ENCODE measurements at places on chromosomes 13 and 19.

DNA sequence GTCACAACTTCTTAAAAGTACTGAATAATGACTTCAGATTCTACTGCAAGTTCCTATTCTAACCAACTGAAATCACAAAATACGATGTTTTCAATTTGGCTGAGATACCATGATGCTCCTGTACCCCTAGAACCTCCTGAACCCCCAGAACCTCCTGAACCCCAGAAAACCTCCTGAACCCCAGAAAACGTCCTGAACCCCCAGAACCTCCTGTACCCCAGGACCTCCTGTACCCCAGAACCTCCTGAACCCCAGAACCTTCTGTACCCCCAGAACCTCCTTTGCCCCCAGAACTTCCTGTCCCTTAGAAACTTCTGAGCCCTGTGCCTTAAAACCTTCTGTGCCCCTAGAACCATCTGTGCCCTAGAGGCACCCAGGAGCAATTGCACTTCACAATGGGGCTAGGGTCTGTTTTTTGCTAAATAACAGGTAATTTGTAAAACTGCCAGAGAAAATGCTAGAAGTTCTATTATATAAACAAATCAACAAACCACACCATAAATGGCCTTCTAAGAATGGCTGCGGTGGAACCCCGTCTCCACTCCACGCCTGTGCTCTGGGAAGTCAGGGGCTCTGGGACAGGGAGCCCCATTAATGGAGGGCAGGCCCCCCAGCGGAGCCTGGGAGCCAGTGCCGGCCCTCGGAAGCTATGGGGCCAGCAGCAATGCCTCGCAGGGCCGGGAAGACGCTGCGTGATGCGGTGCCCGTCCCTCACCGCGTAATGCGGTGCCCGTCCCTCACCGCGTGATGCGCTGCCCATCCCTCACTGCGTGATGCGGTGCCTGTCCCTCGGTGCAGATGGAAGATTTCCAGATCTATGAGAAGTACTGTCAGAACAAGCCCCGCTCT is 21.3 kb upstream of the F7 start:
- DNase-seq = no peak

- no peak for DNase-seq
Observed at GRCh38 chr13:49348751-49349150, 95.1 kb downstream of the CAB39L start.

DNA sequence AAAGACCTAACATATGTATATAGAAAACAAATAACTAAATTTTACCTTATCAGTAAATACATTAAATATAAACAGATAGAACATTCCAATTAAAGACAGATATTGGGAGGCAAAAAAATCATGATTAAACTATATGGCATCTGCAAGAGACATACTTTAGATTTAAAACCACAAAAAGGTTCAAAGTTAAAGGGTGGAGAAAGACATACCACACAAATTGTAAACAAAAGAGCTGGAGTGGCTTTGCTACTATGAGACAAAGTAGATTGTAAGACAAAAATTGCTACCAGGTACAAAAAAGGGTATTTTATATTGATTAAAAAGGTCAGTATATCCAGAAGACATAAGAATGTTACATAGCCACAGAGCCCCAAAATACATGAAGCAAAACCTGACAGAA is 200.2 kb downstream of the KCNRG start:
- no peak for DNase-seq

DNA sequence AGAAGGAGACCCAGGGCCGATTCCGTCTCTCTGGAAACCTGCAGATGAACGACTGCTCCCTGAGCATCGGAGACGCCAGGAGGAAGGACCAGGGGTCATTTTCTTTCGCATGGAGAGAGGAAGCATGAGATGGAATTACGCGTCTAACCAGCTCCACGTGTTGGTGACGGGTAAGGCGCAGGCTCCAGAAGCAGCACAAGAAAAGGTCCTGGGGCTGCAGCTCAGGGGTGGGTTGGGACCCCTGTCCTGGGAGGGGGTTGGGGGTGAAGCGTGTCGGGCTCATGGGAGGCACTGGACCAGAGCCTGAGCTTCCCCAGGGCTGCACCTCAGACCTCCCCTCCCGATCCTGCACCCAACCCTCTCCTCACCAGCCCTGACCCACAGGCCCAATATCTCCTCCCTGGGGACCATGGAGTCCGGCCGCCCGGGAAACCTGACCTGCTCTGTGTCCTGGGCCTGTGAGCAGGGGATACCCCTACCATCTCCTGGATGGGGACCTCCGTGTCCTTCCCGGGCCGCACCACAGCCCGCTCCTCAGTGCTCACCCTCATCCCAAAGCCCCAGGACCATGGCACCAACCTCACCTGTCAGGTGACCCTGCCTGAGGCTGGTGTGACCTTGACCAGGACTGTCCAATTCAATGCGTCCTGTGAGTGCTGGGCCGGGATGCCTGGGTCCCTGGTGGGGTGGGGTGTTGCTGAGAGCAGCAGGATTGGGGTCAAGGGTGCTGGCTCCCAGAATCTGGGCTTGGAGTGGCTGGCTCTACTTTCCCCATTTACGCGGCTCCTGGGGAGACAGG is 39.6 kb upstream of the CD33 start:
- no peak for DNase-seq

GRCh38 chr19:38100589-38100988 is 123.4 kb downstream of the DPF1 start:
- DNase-seq = peak; percentile 16

GRCh38 chr13:111261326-111261725 is 59.1 kb upstream of the TEX29 start:
- no peak for DNase-seq

GRCh38 chr13:25432691-25433090 is 60.9 kb downstream of the ATP8A2 start:
- DNase-seq = no peak

DNA sequence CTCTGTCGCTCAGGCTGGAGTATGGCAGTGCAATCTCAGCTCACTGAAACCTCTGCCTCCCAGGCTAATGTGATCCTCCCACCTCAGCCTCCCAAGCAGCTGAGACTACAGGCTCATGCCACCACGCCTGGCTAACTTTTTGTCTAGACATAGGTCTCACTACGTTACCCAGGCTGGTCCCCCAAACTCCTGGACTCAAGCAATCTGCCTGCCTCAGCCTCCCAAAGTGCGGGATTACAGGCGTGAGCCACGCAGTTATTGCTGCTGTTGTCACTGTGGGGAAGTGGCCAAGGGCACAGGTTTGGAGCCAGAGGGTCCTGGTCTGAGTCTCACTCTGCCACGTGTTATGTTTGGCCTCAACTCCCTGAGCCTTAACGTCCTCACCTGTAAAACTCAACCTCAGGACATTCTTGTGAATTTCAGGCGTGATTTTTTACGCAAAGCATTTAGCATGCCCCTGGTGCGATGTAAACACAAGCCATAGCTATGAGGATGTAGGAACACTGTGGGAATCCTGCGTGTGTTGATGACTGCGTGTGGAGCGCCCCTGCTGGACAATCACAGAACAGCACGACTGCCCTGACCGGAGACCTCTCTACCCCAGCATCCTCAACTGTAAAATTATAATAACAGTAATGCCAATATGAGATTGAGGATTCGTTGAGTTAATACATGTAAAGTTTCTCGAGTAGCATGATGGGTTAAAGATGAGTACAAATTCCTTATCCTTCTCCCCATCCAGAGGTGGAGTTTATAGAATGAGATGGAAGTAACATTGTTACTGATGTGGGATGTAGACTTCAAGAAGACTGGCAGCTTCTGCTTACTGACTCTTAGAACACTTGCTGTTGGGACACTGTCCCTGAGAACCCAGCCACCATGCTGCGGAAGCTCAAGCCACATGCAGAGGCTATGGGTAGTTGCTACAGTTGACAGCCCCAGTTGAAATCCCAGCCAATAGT is 41.8 kb upstream of the PNMA8B start:
- no peak for DNase-seq

- no peak for DNase-seq
Observed at GRCh38 chr19:35363001-35363590, 4.8 kb downstream of the FFAR3 start.

GRCh38 chr13:113489171-113489548 is 1.4 kb downstream of the DCUN1D2 start:
- DNase-seq = no peak

Data from occipital lobe (tissue), 3 donors.